Central memory CD4-positive, alpha-beta T cell (primary cell): ENCODE measurements at places on chromosomes 2 and 18.

DNA sequence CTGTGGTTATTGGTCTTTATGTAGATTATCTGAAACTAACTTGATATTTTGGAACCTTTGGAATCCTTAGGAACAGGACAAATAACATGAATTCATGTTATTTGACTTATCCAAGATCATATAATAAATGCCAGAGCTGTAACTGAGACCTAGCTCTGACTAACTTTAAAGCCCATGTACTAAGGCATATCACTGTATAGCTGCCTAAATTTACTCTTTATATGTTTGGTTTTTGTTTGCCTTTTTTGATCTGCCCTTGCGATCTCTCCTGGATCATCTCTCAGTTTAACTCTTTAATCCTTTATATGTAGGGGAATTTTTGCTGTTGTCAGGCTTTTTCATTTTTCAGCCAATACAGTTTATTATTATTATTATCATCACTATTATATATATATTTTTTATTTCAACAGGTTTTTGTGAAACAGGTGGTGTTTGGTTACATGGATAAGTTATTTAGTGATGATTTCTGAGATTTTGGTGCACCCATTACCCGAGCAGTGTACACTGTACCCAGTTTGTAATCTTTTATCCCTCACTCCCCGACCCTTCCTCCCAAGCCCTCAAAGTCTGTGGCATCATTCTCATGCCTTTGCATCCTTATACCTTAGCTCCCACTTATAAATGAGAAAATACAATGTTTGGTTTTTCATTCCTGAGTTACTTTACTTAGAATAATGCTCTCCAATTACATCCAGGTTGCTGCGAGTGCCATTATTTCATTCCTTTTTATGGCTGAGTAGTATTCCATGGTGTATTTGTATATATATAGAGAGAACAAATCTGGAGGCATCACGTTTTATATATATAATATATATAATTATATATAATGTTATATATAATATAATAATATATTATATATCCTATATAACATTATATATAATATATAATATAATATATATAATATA lies 48.9 kb downstream of the APLF start:
- DNase-seq: no peak

GRCh38 chr2:196422361-196422760 lies 217.2 kb upstream of the CCDC150 start:
- no peak for DNase-seq

DNA sequence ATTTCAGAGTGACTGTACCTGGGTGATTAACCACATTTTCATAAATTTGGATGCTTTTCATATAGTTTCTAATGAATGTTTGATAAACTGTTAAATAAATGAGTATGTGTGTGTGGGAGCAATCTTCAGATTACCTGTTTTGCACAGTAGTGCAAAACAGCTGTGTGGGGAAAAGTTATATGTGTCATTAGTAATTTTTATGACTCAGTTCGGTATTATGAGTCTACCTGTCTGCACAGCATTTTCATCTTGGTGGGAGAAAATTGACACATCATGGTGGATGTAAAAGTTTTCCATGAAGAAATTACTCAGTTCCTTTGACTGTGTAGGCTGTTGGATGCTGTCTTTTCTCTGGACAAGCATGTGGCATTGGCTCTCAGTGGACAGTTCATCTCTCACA lies 43.8 kb downstream of the LTBP1 start:
- no peak for DNase-seq

DNA sequence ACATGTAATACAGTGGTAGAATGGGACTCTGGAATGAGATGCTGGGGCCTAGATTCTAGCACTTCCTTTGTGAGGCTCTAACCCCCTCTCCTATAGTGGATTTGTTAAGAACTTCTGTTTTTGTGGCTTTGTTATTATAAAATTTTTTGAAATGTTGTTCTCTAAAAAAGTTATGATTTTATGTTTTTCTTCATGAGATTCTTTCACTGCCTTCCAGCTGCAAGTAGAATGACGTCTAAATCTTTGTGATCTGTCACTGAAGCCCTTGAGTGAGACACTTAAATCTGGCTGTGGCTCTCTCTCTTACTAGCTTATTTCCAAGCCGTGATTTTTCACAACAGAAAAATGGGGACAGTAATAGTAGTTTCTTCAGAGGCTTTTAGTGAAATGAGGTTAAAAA lies 1.6 kb downstream of the CASP8 start:
- peak; percentile 34 for DNase-seq

DNA sequence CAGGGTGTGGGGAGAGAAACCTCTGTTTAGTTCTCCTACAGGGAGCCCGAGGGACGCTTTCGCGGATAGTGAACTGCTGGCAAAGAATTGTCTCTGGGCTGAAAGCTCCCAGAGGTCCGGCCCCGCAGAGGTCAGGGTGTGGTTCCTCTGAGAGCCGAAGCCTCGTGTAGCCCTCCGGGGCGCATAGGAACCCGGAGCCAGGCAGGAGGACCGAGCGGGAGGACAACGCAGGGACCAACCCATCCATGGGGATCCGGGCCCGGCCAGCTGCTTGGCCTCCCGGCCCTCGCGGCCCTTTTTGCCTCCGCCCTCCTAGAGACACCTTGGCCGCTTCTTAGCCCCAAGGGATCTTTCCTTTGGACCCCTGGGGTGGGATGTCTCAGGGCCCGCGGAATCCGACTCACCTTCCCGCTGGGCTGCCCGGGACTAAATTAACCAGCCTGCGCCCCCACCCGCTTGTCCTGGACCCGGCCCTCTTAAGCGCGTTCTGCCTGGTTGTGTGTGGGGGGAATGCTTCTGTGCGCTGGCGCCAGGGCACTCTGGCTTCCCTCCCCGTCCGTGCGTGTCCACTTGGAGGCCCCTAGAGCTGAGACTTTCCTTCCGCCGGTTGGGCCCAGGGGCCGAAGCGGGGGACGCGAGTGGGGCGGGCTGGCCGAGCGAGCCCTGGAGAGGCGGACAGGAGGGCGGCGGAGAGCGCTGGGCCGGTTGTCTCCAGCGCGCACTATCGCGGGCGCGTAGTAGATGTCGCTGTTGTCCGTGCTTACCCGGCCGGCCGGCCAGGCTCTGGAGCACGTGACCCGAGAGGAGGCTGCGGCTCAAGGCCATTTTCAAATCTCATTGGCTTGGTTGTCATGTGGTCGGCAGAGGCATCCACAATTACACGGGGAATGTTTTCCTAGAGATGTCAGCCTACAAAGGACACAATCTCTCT lies at the start of gene HOXD10:
HOXD10 (plus strand) TSS at position 896 of the 931 bp plus-strand sequence. CDS start 56 bp downstream, outside the sequence.
- DNase-seq: no peak

- no peak for DNase-seq
These were observed 172.6 kb upstream of the BCL2L11 start for GRCh38 chr2:110948027-110948674.

GRCh38 chr2:79833235-79833878 lies 320.5 kb downstream of the CTNNA2 start:
- DNase-seq: no peak

DNA sequence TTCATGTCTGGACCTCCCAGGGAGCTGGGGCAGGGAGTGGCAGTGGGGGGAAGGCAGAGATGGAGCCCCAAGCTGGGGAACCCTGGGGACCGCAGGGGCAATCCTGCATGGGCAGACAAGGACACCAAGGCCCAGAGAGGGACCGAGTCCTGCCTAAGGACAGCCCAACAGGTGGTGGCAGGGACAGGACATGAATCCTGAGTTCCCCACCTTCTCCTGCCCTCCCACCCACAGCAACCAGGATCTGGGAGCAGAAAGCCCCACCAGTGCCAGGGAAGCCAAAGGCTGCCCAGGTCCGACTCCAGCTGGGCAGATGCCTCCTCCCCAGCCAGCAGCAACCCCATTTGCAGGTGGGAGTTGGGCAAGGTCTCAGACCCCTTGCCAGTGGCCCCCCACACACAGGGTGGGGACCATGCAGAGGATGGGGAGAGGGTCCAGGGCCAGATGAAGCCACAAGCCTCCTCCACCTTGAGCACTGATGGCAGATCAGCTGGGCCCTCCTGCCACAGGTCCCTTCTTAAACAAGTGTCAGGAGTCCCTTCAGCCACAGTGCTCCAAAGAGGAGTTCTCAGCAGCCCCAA lies 6.3 kb downstream of the ADRA2B start:
- DNase-seq: no peak

- DNase-seq: no peak
These were observed 147.4 kb downstream of the ZEB2 start for GRCh38 chr2:144372410-144373080.

DNA sequence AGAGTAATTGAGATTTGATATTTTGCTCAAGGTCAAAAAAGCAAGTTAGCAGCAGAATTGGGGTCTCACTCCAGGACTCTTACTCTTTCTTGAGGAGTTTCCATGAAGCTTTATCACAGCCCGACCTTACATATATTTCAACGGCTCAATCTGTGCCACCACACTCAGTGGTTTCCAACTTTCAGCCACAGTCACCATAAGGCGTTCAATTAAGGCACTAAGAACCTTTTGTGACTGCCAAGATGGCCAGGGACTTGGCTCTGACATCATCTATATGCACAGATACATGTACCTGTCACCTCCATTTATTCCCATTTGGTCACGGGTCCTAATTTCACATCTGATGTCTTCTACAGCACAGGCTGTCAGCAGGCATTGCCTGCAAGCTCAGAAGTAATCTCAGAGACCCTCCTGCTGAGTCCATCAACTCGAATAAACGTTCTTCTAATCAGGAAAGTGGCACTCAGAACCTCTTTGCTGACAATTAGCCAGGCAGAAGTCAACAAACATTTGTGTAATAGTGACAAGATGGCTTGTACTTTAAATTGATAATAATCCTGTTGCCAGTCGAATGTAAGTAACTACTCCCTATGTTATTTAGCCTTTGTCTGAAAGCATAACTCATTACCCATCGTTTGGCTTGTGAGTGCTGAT lies 16.1 kb downstream of the DYTN start:
- no peak for DNase-seq

DNA sequence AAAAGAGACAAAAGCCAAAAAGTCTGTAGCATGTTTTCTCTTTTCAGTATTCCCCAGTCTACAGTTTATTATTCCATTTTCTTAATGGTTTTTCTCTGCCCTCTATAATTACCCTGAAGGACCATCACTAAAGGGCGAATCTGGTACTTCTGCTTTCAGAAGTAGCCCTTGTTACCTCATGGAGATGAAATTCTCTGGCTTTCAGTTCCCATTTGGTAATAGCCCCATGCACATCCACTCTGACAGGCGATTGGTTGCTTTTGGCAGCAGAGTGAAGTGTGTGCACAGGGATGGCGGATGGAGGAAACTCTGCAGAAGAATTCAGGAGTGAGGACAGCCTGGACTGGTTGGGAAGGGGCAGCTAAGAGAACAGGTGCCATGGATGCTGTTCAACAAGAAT lies 66.3 kb upstream of the NABP1 start:
- no peak for DNase-seq

DNA sequence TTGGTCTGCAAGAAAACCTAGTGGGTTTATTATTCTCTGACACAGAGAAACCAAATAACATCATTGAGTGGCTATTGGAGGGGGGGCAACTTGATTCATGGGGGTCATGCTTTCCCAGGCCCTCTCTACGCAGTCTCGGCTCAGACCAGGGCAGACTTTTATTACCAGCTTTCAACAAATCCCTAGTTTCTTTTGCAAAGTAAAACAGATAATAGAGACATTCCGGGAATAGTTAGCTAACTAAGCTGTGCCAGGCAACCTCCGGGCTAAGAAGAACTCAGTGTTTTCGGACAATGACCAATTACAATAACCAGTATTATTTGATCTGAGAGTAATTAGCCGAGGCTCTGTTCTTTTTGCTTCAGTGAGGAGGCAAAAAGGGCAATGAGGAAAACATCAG lies 66.3 kb downstream of the CDK15 start:
- no peak for DNase-seq

DNA sequence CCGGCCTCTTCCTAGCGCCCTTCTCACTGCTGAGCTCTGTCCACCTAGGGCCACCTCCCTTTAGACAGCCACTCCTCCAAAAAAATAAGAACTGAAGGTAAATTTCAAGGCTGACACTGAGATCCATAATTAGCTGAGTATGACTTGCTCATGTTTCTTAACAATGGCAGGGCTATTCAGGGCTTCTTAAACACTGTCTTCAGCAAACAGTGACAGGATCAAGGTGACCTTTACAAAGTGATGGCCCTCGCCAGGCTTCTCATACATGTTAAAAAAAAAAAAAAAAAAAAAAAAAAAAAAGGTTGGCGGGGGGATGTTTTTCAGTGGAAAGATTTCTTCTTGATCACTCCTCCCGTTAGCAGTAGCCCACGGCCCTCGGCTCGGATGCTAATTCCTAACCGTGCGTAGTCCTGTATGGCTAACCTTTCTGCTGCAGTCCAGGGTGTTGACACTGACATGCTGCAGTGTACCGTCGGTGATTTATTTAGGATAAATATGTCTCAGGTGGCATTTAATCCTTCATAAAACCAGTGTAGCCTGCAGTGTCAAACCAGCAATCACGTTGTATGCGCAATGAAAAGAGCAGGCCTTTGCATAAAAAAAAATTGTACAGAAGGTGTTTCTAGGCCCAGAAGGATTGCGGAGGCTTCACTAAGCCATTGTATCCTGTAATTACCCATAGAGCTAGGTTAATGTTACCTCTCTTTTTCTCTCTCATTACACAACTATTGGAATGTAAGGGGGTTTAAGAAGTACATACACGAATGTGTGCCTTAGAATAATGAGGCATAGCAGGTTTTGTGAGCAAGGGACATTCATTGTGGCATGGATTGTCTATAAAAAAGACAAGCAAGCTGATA lies 142.7 kb downstream of the PTGR3 start:
- DNase-seq: no peak

DNA sequence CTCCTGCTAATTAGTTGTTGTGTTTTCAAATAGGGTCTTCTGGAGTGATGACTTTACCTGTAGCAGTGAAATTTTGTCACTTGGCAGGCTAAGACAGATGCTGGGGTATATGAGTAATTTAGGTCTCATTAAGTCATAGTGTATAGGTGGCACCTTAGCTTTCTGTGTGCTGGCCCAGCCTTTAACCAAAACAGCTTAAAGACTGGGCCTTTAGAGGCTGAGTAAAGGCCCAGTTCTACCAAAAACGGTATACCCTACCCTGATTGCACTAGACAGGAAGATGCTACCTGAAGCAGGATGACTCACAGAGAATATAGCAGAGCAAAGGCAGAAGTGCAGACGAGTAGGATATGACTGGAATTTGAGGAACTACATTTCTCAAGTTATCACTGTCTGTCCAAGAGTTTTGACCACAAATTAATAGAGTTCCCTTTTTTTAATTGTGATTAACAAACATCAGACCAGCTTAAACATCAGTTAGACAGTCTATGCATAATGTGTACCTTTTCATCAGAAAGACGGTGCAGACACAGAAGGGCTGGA lies 337.9 kb upstream of the SALL3 start:
- no peak for DNase-seq
